ENCODE measurements at places on chromosomes 5 and 9.

- no peak for DNase-seq
These were observed 68.9 kb downstream of the PTCH1 start for GRCh38 chr9:95447660-95448420.

- no peak for DNase-seq
These were observed 226.2 kb downstream of the EPB41L4A start for GRCh38 chr5:112192866-112193265.

DNA sequence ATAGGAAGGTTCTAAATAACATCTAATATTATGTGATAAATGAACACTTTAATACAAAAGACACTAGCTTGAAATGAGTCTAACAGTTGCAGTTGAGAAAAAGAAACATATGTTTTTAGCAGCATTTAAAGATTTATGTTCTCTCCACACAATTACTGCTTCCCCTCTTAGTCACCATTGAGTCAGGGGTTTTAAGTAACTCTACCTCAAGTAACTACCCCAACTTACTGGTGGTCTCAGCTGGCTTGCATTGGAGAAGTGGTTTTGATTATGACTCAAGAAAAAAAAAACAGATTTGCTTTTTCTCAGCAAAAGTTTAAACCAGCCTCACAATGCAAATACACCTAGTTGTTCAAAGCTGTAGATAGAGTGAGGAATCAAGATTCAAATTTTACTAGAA, 1216.5 kb upstream of the CDH9 start:
- DNase-seq: no peak

GRCh38 chr5:130875656-130876055, 289.4 kb downstream of the HINT1 start:
- DNase-seq: no peak

- no peak for DNase-seq
These were observed 8.4 kb upstream of the ACOT12 start for GRCh38 chr5:81402192-81402930.

DNA sequence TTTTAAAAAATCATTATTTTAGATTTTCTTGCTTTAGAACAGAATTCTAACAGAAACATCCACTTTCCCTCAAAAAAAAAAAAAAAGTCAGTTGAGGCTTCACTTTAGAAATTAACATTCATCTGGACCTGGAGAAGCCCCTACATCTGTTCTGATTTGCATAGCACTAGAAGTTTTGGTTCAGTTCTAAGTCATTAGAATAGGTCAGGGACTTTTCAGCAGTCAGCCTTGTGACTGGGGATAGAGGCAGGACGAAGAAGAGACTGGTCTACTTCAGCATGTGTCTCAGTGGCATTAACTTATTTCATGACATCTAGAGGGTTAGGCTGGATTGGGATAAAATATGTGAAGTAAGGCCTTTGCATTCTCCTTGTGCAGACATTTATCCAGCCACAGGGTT, 215.8 kb upstream of the DAB2 start:
- no peak for DNase-seq

DNA sequence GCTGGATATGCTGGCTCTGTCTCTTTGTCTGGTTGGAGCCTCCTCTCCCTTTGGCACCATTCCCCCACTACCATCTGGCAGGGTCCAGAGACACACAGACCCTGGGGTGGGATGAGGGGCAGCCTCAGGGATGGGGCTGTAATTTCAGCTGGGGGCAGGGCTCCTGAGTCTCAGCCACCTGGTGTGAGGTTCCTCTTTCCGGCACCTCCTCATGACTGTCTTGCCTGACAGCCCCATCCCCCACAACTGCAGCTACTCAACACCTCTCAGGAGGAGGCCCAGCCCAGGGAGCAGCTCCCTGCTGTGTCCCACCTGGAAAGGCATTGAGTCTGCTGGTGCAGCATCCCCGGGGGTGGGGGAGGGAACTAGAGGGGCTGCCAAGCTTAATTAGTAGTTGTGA, 11.7 kb upstream of the RPS14 start:
- DNase-seq: no peak

GRCh38 chr9:89872426-89872912, 267.7 kb downstream of the GADD45G start:
- DNase-seq: no peak

Measured in right kidney (tissue), 9 donors.